ENCODE measurements at places on chromosomes 4 and X.
A peak's percentile ranks its signal among the peaks of the same experiment; 100 is the strongest.

DNA sequence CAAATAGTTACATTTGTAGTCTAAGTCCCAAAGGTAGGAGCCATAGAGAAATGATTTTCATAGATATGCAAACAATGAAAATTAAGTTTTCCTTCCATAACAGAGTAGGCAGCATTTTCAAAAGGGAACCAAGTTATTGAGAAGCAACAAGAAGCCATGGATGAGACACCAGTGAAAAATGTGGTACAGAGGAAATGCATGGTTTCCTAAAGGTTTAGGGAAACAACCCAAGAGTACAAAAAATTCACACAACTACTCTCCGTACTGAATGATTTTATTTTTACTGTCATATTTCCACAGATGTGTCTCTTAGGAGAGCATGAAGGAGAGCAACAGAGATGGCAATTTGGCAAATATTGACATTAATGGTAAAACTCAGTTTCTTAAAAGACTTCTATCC lies 1408.9 kb upstream of the PCDH7 start:
- DNase-seq: no peak

DNA sequence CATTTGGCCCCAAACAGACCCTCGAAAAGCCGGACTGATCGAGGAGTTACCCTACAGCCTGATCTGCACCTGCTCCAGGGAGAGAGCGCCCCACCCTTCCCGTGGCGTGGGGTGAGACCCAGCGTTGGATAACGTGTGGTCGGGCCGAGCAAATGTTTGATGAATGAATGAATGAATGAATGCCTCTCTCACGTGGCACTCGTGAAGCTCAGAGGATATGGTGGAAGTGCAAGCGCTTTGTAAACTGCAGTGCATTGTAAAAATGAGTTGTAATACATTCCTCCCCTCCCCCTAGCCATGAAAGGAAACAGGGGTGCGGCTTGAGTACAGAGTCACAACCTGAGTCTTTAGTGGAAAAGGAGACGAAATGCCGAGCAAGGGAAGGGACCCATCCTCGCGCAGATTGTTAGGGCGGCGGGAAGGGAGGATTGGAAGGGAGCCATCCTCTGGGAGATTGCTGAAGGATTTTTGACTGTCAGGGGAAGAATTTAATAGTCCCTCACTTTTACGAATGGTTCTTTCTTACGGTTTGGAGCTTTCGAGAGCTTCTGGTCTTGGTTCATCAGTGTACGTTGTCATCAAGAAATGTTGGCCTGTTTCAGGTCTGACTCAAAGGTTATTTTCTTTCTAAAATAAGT lies 772 bp upstream of the FBXW7 start:
- DNase-seq: peak; percentile 61

DNA sequence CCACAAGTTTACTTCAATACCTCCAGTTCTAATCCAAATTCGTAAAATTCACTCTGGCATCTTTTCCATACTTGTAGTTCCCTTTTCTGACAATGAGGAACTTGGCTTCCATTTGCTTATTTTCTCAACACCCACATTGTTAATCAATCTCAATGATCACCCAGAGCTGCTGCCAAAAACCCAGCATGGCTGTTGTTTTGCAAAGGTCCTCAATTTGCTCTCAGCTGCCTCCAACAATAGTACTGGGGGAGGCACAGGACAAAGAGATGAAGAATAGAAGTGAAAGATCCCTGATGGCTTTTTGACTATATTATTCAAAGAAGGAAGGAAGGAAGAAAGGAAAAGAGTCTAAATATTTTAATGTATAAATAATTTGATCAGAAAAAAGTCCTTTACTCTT lies 847.8 kb downstream of the RAPGEF2 start:
- no peak for DNase-seq

DNA sequence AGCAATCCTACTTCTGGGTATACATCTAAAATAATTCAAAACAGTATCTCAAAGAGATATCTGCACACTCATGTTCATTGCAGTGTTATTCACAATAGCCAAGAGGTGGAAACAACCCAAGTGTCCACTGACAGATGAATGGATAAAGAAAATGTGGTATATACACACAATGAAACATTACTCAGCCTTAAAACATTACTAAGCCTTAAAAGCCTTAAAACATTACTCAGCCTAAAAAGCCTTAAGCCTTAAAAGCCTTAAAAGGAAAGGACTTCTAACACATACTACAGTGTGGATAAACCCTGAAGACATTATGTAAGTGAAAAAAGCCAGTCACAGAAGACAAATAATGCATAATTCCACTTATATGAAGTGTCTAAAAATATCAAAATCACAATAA lies 40.3 kb upstream of the TFDP3 start:
- no peak for DNase-seq

DNA sequence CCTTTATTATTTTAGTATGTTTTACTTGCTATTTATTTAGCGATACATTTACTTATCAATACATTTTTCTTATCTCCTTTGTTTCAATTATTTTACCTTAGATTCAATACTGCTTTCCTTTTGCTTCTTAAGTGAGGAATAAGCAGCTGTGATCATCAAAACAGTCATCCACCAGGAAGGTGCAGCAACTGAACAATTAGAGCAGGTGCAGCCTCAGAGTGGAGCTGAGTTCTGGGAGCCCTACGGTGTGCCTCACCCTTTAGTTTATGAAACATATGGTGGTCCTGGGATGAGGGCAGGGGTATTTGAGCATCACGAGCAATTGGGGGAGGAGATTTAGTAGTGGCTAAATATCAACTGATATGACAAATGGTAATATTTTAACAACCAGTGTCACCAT lies 111.0 kb downstream of the FRYL start:
- DNase-seq: no peak

DNA sequence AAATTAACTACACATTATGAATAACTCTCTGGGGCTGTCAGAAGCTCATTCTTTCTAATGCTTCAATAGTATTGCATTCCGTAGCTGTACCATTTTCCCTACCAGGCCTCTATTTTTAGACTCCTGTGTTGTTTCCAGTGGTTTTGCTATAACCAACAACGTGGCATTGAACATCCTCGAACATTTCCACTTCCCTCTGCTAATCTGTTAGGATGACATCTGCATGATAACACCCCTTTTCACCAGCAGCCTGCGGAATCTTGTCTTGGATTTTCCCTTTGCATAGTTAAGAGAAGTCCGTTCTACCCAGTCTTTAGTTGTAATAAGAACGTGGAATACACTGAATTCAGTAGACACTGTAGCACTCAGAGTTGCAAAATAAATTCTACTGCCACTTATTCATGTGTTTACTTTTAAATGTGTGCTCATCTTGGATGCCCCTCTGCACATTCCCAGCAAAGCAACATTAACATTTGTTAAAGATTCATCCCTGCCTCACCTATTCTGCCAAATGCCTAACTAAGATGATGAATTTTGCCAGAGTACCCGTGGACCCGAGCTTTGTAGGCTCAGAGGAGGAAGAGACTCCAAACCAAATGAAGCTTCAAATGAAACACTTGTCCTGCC lies 55.6 kb downstream of the SEL1L3 start:
- DNase-seq: no peak

DNA sequence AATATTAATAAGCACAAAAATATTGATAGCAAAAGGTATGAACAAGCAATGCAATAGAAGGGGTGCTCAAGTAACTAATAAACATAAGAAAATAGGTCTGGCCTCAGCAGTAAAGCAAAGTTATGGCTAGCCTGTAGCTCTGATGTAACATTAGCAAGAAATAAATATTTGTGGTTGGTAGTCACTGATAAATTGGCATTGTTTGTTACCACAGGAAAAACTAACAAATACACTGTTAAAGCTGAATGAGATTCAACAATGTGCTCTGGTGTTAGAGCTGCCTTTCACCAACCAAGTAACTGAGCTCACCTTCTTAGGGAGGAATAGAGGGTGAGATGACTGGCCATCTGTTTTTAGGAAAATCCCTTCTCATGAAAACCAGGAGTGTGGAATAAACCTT lies 71.4 kb downstream of the AREG start:
- DNase-seq: no peak

GRCh38 chrX:136146614-136147314 lies 569 bp upstream of the FHL1 start:
- no peak for DNase-seq

DNA sequence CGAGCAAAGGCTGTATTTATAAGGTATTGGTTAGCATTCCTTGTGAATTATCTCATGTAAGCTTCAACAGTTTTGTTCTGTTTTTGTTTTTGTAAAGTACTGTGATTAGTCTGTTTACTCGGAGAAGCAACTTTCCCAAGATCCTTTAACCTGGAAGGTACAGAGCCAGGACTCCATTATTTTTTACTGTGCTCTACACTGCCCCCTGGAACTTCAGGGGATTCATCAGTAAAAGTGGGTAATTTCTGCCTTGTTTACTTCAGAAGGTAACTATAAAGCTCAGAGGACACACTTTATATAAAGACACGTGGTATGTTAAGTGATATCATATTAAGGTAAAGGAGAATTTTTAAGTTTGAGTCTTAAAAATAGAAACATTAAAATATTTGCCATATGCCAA lies 124.9 kb downstream of the IQCM start:
- no peak for DNase-seq

GRCh38 chrX:68846536-68846935 lies 17.7 kb downstream of the EFNB1 start:
- no peak for DNase-seq

DNA sequence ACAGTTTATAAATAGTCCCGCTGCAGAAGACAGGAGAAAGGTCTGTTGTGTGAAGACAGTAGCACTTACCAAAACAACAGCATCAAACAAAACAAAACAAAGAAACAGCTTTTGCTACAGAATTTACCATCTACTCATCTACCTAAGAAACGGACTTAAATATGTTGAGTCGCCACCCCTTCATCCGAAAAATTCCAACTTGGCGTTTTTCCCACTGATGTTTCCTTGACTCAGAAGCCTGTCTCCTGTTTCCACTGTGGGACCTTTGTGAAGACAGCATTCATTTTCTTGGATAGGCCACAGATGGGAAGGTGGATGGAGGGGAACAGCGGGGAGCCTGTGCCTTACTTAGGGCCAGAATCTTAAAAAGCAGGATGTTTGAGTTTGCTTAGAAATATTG lies 1.3 kb upstream of the ITM2A start:
- no peak for DNase-seq

DNA sequence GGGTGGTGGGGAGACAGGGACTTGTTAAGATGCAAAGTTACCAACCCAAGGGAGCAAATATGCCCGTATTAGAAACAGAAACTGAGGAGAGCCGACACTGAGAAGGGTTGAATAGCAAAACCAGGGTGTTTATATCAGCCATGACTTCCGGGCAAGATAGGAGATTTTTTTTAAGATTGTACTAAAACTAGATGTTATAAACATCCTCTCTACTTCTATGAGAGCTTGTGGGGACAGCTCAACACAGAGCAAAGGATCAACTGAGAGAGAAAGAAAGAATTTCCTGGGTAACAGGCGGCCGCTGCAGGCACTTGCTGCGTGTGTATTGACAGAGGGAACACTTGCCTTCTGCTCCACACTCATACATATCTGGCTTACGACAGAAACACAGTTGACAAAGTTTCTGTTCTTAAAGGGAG lies 49.1 kb upstream of the FBXW7 start:
- DNase-seq: peak; percentile 20

GRCh38 chr4:77699731-77700210 lies 94.2 kb downstream of the CXCL13 start:
- DNase-seq: peak; percentile 17

- DNase-seq: no peak
These were observed 110.6 kb downstream of the PHKA2 start for GRCh38 chrX:18873189-18873791.

- no peak for DNase-seq
These were observed 293.5 kb upstream of the FAT1 start for GRCh38 chr4:187017147-187017546.

- no peak for DNase-seq
These were observed 2.8 kb upstream of the AMTN start for GRCh38 chr4:70515367-70516250.

- no peak for DNase-seq
These were observed 5.3 kb downstream of the SOWAHB start for GRCh38 chr4:76892601-76893000.

DNA sequence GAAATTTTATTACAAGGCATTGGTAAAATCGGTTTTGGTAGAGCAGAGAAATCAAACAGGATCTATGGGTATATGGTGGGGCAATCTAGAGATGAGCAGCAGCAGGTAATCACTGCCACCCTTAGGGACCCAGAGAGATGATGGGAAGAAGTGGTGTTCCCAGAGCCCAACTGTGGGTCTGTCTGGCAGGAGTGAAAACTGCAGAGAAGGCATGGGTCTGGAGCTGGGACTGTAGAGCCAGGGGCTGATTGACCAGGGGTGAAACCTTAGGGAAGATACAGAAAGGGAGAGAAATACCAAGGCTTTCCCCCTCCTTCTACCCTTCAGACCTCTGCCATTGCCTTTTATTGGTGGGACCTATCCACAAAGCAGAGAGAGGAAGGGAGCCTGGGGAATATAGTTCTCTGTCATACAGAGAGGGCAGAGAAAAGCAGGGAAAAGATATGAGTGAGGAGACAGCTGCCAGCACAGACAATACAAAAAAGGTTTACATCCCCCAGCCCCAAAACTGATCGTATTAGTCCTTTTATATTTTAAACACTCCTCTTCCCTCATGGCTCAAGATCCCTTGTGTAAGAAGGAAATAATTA lies 28.7 kb downstream of the PDLIM5 start:
- no peak for DNase-seq

DNA sequence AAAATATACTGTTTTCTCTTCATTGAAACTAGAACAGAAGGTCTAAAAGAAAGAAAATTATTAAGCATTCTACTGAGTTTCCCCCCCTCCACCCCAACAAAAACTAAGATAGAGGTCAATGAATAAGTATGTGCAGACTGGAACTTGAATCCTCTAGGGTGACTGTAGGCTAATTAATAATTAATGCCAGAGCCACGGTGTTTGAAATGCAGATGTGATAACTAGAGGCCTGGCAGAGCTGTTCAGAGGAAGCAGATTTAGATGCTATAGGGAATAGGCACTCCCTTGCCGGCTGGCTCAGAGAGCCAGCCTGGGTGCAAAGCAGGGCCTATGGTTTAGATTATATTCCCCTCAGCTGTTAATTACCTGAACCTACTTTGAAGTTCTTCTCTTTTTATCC lies 12.2 kb upstream of the POU3F4 start:
- no peak for DNase-seq

- no peak for DNase-seq
These were observed 62.5 kb downstream of the ASB9 start for GRCh38 chrX:15207384-15207783.

DNA sequence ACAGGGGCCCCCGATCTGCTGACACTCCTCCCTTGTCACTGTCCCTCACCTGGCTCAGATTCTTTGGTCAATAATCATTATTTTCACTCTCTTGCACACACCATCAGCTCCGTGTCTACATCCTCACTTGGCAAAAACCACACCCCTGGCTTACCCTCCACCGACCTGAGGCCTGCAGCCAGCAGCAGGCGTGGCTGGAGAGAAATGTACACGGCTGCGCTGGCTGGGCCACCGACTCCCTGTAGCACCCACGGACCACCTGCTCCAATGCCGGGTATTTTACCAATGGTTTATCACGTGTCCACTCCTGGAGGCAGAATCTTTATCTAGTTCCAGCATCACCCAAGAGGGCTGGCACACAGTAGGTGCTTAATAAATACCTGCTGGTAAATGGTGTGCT lies 98.4 kb downstream of the WFS1 start:
- DNase-seq: no peak
